Brain microvascular endothelial cell (primary cell): ENCODE measurements at places on chromosomes 7 and 10.

DNA sequence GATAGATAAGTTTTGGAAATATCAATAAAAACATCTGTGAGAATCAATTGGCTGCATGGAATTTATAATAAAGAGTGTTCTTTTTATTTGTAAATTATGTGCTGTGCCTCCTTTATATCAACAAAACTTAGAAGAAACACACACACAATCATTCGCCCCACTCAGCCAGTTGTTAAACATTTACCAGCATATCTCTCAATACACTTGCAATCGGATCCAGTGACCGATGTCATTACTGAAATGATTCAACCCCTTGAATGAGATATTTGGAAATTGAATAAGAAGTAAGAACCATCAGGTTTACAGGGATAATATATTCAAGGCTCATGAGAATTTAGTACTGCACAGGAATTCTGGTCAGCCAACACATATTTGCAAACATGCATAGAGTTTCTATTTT lies 35.6 kb downstream of the TAF3 start:
- no peak for DNase-seq

GRCh38 chr10:14775656-14776055 lies 959 bp upstream of the FAM107B start:
- DNase-seq: no peak

DNA sequence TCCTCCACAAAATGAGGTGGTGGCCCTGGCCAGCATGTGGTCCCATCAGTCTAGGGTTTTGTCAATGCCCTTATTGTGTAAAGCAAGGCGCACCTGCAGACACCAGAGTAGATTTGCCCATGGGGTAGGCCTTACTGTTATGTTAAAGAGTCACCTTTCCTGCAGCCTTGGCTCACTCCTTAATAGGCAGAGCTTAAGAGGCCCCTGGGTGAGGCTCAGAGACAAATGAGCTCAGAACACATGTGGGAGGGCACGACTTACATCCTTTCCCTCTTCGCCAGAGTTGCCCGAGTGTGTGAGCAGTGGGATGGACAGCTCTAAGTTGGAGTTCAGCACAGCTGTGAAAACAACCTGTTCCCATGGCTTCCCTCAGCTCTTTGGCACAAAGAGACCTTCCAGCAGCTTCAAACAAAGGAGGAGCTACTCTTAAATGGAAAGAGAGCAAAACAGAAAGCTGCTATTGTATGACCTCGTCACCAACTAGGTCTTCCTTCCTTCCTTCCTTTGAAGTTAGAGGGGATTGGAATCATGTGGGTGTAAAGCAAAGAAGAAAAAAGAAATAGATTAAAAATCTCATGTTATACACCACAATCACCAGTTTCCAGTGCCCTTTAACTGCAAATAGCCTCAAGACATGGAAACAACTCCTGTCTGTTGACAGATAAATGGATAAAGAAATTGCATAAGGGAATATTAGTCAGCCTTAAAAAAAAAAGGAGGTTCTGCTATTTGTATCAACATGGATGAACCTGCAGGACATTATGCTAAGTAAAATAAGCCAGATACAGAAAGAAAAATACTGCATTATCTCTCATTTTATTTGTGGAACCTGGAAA lies 11.9 kb upstream of the XPNPEP1 start:
- DNase-seq: peak; percentile 48

GRCh38 chr7:7103343-7104313 lies 78.7 kb upstream of the C1GALT1 start:
- peak; percentile 24 for DNase-seq

- no peak for DNase-seq
Measured at GRCh38 chr7:92716825-92717580, 119.4 kb downstream of the CDK6 start.

DNA sequence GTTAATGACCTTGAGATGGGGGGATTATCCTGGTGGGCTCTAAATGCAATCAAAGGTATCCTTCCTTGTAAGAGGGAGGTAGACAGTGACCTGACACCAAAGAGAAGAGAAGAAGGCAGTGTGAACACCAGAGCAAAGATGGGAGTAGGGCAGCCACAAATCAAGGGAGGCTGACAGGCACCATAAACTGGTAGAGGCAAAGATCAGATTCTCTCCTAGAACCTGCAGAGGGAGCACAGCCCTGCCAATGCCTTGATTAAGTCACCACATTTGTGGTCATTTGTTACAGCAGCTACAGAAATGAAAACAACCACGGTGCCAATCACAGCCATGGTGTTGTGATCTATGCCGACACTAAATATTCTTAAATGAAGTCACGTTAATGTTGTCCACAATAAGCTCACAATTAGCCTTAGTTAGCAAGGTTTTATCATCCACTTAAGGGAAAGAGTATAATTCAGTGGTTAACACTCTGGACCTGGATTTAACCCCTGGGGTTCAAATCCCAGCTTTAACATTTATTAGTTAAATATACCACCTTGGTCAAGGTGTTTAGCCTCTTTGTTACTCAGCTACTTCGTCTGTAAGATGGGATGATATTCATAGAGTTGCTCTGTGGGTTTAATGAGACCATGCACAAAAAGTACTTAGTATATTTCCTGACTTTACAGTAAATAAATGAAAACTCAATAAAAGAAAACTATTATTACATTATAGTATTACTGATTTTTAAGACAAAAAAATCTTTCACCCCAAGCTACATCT lies 70.8 kb downstream of the SGMS1 start:
- peak; percentile 39 for DNase-seq

DNA sequence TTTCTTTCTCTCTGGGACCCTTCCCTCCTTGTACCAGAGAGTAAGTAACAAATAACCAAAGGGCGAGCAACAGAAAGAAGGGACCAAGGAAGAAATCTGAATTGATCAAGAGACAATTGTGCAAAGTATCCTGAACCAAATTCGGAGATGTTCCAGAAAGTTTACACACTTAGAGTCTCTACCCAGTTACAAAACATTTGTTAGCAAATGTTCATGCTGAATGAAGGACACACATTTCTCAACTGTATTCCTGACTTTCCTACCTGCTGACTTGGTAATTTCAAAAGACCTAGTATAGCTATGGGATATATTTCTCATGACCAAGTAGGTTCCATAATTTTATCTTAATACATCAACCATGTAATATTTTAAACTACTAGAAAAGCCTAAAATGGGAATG lies 37.4 kb downstream of the LYZL1 start:
- DNase-seq: no peak

DNA sequence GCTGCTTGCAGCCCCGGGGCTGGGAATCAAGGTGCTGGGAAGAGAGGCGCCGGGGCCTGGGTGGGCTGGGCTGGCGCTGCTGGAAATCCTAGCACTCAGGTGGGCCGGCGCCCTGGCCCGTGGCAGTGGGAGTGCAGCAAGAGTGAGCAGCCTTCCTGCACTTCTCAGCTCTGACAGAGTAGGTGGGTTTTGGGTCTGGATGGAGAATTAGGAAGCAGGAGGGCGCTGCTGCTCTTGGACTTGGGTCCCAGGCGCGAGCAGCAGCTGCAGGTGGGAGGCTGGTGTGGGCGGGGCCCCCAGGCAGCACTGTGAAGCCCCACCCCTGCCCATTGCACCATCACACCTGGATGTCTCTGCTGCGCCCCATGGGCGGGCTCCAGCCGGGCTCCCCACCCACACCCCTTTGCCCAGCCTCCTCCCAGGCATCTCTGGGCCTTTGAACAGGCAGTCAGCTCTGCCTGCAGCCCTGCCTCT lies 6.0 kb downstream of the BRI3 start:
- DNase-seq: no peak

GRCh38 chr7:2903682-2904162 lies 59.6 kb upstream of the GNA12 start:
- DNase-seq: no peak

DNA sequence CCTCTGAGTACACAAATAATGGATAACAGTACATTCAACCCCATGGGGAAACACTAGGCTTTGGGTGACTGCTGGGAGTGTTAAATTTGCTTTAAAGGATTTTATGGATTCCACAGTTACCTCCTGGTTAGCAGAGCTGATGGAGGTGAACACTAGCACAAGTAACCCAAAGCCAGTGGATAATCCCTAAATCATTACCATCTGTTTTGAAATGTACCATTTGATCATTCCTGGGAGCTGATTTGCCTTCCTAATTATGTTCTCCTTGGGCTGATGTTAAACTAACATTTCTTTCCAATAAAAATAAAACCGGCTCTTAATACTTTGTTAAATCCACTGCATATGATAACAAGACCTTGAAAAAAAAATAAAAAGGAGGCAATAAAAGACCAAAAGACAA lies 493.9 kb downstream of the PLXNA4 start:
- DNase-seq: no peak

- DNase-seq: peak; percentile 51
Measured at GRCh38 chr10:33122014-33122809, 164.2 kb upstream of the ITGB1 start.

- DNase-seq: no peak
Measured at GRCh38 chr10:100987685-100988049, 324 bp downstream of the TWNK start.

DNA sequence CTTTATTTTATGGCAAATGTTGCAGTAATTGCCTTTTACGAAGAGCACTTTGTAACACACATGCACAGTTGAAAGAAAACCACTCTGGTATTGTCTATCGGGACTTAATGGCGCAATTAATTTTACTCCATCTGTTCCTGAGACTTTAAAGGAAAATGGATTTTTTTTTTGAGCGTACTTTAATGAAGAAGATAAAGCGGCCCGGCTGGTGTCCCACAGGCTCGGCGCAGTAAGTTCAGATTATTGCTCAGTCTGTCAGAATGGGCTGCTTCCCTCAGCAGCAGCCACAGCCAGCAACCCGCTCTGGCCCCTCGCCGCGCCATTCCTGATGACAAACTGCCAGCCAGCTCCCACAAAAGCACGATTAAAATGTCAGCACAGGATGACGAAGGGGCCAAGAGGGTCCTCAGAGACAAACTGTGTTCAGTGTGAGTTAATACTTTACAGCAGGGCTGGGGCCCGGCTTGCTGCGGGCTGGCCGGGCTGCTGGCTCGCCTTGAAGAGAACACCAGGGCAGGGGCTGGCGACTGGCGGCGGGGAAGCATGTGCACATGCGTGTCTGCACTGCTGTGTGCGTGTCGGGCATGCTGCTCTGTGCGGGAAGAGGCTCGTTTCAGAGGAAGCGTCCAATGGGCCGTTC lies 501.0 kb upstream of the GALNT17 start:
- DNase-seq: no peak

- peak; percentile 40 for DNase-seq
Measured at GRCh38 chr7:33495207-33495606, 365.8 kb downstream of the BBS9 start.

DNA sequence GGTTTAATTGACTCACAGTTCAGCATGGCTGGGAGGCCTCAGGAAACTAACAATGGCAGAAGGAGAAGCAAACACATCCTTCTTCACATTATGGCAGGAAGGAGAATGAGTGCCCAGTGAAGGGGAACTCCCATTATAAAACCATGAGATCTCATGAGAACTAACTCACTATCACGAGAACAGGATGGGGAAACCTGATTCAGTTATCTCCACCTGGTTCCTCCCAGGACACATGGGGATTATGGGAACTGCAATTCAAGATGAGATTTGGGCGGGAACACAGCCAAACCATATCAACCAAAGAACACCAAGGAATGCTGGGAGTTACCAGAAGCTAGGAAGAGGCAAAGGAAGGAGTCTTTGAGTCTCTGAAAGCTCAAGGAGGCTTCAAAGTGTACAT lies 94.3 kb downstream of the IPMK start:
- DNase-seq: no peak

DNA sequence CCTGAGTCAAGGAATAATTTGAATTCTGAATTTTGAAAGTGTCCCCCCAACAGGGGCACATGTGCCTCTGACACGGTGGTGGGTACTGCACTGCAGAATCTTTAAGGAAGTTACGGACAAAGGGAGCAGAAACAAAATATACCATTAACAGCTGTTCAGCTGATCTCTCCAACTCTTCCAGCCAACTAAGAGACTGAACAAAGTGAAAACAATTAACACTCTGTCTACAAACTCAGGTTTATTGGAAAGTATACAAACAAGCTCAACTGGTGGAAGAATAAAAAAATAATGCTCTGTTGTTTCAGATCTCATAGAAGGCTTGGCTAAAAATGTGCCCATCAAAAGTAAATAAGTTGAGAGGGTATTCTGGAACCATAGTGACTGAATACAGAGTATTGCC lies 34.4 kb downstream of the ASB4 start:
- no peak for DNase-seq

DNA sequence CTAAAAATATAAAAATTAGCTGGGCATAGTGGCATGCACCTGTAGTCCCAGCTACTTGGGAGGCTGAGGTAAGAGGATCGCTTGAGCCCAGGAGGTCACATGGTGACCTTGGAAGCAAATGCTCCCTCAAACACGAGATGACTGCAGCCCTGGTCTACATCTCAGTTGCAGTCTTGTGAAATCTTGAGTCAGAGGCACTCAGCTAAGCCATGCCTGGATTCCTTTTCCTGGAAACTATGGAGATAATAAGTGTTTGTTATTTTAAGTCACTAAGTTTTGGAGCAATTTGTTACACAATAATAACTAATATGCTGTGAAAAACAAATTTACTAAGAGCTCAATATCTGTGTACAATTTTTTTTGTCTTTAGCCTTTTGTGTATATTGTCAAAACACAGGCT lies 284.3 kb upstream of the KAT6B start:
- DNase-seq: peak; percentile 63

DNA sequence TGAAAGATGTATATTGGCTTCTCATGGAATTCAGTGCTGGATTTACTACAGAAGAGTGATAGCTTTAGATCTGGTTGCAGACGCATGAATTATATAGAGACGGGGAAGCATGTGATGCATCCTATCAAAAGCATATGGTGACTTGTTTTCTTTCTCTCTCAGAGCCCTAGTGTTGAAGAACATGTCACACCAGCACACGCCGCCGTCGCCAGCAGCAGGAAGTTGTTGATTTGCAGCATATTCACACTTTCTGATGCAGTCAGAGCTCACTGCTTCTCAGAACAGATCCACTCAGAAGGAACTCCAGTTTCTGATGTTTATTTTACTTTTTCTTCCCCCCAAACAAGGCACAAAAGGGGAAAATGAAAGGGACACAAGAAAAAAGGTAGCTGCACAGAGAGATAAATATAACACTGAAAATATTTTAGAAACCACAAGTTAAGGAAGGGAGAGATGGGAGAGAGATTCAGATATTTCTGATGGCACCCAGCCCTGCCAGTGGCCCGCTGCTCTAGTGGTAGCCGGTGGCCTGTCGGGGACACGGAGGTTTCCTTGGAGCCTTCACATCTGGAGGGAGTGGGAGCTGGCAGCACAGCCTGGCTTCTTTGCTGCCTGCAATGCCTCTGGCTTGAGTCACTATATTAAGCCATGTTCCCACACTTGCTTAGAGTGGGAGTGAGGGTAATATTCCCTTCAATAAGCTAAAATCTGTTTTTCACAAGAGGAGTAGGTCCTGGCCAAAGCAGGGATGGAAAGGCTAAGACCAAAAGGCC lies 123.2 kb downstream of the NRP1 start:
- peak; percentile 77 for DNase-seq

- peak; percentile 2 for DNase-seq
Measured at GRCh38 chr10:78540355-78541076, 506.9 kb downstream of the RPS24 start.

DNA sequence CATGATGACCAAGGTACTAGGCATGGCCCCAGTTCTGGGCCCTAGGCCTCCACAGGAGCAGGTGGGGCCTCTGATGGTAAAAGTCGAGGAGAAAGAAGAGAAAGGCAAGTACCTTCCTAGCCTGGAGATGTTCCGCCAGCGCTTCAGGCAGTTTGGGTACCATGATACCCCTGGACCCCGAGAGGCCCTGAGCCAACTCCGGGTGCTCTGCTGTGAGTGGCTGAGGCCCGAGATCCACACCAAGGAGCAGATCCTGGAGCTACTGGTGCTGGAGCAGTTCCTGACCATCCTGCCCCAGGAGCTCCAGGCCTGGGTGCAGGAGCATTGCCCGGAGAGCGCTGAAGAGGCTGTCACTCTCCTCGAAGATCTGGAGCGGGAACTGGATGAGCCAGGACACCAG lies 7.4 kb downstream of the ZSCAN21 start:
- DNase-seq: no peak
